ENCODE measurements at places on chromosomes 2 and 18. TPM values are rescaled to one million over a fixed set of nuclear protein-coding genes. Genes with fewer than 3 reads are reported as not detected.
A peak's percentile ranks its signal among the peaks of the same experiment; 100 is the strongest.

AOX1 gene
- 23.6 TPM for total RNA-seq

DNA sequence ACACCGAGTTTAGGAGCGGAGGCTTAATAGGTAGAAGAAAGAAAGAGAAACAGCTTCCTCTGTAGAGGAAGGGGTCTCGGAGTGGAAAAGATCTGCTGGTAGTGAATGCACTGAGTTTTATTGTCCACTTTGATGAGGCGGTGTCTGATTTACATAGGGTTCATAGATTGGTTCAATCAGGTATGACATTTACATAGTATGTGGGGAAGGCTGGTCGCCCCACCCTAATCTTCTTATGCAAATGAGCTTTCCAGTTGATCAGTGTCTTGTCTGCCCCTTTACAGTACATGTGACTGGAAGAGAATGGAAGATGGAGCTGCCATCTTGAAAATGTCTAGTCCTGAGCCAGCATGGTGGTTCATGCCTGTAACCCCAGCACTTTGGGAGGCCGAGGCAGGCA, 19.9 kb upstream of the CNOT11 start:
- DNase-seq, result no peak

- peak; percentile 45 for DNase-seq
These were observed 272.6 kb upstream of the ERBB4 start for GRCh38 chr2:212811036-212811805.

DNA sequence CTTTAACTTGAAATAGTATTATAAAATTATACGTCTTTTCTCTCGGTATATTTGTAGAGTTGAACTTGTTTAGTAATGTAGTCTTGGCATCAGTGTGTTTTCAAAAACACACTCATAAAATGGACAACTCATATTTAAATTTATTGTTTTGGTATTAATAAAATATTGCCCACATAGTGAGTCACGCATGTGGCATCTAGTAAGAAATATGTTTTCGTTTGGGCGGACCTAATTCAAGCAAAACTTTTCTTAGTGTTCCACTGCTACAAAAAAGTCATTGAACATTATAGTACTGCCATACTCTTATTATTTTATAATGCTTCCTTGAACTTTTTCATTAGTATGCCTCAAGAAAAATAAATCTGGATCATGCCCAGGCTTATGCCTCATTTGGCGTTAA, 31.1 kb upstream of the FAM237A start:
- DNase-seq, result no peak

DNA sequence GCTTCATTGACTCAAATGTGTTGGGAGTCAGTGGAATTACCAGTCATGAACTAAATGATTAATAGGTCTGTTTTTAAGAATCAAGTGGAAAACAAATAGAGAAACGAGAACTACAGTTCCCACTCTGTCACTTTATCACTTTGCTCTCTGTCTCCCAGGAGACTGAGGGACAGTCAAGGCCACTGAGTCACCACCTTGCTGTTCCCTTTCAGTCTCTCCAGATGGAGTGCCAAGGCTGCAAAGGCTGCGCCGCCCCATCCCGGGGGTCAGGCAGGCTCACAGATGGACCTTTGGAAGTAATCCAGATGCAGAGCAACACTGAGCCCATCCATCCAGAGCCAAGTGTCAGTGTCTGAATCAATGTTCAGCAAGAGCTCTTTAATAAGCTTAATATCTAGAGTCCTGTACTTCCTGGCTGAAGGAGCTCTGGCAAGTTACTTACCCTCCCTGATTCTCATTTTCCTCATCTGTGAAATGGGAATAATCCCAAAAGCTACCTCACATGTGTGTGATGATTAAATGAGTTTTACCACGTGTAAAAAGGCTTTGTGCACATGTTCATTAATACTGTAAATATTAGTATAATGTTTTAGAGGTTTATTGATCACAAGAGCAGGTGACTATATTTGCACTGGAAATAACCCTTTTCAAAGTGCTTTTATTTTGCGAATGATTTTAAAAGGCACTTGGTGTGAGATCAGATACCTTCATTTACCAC, 43.0 kb upstream of the EFEMP1 start:
- peak; percentile 42 for DNase-seq

DSC3 gene
- 0.09 TPM for total RNA-seq

- DNase-seq, result no peak
These were observed 17.7 kb upstream of the ZDBF2 start for GRCh38 chr2:206256706-206257205.

REG1B gene
- total RNA-seq, result not detected

DNA sequence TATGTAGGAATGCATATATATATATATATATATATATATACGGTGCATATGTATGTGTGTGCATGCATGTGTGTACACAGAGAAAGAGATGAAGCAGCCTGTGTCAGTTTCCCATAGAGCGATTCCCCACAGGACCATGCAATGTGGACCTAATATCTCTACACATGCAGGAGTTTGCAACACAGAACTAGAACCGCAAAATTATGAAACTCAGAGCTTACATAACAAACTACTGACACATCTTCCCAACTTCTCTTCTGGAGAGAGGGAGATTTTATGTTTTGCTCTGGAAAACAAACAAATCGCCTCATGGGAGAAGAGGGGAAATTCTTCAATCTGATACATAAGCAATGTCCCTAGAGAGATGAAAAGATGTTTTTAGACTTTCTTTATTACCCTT, 377.2 kb downstream of the LRATD1 start:
- no peak for DNase-seq

DNA sequence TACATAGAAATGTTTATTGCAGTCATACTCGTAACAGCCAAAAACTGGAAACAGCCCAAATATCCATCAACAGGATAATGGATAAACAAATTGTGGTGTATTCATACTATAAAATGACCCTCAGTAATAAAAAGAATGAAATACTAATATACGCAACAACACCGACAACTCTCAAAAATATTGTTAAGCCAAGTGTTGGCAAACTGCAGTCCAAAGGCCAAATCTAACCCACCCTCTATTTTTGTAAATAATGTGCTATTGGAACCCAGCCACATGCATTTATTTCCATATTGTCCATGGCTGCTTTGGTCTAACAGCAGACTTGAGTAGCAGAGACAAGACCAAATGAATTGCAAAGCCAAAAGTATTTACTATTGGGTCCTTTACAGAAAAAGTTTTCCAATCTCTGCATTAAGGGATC, 151.0 kb downstream of the MREG start:
- DNase-seq, result no peak

LINC00305 gene
- total RNA-seq, result not detected

APCDD1 gene
- 0.09 TPM for total RNA-seq

NXPH2 gene
- not detected for total RNA-seq

DNA sequence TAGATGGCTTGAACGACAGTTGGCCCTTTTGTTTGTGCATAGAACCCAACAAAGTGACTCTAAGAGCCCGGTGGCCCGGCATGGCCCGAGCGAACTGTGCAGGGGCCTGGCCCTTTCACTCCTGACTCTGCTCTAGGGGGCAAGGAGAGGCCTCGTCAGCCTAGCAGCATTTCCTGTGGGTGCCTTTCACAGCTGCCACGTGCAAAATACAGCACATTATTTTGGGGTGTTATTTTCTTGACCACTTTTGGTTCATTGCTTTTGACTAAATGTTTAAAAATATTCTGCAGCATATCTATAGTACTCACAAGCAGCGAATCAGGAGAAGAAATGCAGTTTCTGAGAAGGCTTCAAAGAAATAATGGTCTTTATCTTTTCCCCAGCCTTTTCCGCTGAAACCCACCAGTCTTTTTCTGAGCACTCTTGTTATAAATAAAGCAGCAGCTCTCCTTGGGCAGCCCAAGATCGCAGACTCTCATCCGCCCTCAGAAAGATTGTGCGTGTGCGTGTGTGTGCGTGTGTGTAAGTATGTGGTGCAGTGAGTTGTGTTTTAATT, 31.3 kb downstream of the DGKD start:
- peak; percentile 16 for DNase-seq

GRCh38 chr18:50127516-50128210, 67.3 kb downstream of the MYO5B start:
- DNase-seq, result no peak

- peak; percentile 73 for DNase-seq
These were observed 286.9 kb downstream of the TMX3 start for GRCh38 chr18:68427951-68428401.

DNA sequence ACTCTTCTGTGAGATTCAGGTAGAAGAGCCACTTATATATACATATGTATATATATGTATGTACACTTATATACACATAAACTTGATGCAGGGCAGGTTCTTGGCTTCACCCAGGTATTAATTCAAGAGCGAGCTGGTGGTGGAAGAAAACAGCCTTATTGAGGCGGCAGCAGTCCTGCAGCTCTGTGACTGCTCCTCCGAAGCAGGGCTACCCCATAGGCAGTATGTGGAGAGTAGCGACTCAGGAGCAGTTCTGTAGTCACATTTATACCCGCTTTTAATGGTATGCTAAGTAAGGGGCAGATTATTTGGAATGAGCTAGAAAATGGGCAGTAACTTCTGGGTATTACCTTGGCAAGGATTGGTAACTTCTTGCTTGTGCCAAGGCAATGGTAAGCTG, 280.6 kb upstream of the TFPI start:
- no peak for DNase-seq

DNA sequence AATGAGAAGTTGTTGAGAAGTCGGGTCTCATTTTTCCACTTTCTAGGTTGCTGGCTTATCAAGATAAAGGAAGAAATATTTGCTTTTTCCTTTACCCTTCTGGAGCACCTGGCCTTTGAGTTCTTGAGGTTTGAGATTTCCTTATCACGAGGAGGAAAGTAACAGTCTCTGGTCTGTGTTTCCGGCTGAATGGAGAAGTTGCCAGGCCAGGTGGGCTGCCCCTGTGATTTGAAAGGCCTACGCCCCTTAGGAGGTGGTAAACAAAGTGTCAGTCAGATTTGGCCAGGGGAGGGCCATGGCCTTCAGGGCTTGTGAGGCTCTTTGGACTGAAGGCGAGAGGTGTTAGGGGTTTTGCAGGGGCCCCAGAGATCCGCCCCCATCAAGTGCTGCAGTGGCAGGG, 156.7 kb upstream of the HAAO start:
- no peak for DNase-seq

DNA sequence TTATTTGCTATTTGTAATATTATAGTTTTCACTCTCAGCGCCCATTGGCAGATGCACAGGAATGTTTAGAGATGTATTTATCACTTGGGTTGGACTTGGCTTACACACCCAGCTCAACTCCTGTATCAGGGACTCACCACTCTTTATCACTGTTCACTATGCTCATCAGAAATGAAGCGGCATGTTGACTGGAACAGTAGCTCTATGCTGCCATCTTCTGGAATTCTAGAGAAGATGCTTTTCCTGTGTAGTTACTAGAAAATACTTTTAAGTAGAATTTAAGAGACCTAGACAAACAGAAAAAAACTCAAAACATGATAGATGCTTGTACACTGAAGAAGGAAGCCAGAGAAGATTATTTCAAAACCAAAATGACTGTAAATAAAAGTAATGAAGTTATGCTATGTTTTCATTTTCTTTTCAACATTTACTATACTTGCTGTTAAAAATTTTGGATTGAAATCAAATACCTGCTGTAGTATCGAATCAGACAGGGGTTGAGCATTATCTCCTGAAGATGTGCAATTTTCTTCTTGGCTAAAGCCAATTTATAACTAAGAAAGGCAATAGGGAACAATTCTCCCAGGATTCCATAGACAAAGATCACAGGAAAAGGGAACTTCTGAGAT, 47.4 kb upstream of the NXPH2 start:
- peak; percentile 82 for DNase-seq

DNA sequence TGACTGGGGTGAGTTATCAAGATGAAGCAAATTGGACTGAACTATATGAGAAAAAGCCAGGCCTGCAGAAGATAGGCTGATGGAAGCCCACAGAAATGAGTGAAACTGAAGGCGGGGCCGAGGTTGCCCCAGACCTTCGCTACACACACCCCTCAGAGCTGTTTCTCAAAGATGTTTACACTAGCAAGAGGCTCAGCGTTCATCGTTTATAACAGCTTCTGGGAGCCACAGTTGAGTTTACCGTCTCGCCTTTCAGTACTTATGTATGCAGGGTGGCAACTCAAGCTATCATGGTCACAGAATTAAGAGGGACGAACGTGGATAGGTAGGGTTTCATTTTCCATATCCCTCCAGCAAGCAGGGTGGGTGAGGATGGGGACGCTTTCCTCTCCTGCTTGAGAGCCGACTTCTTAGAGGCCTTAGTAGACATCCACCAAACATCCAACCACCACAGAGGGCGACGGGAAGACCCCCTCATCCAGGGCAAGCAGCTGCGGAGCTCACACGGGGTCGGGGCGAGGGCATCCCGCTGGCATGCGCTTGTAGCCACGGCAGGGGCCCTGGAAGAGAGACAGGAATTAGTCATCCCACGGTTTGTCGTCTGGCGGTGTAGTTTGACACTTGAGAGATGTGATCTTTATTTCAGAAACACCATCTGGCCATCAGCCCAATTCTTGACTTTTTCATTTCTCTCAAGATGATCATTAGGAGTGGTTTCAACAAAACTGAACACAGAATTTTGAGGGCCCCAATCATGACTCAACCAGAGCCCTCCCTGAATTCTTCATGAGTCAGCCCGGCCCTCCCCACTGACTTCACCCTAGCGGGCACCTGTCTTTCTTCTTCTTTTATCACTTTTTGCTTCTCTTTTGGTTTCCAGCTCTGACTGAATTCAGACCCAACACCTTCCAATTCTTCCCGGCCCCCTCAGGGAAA, 109.1 kb upstream of the CTDP1 start:
- no peak for DNase-seq

Measured in fibroblast of the aortic adventitia (primary cell).